ENCODE measurements at places on chromosomes 2 and 18.

DNA sequence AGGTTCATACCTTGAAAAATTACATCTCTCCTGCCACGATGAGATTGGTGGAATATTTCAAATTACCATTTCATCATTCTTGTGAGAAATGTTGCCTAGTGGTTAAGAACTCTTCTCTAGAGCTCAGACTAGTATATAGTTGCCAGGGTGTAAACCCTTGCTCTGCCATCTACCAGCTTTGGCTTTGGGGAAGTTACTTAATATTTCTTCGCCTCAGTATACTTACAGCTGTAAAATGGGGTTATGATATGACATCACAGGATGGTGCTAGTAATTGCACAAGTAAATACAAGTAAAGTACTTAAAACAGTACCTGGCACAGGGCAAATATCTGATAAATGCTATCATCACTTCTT lies 1.5 kb downstream of the SPOPL start:
- DNase-seq = no peak
- peaks cover 2% of the 10 kb centered on the region for H3K4me1 ChIP-seq
- no peaks in the 10 kb centered on the region for H3K36me3 ChIP-seq
- peak overlapping the region; percentile 88 for H3K4me3 ChIP-seq

DNA sequence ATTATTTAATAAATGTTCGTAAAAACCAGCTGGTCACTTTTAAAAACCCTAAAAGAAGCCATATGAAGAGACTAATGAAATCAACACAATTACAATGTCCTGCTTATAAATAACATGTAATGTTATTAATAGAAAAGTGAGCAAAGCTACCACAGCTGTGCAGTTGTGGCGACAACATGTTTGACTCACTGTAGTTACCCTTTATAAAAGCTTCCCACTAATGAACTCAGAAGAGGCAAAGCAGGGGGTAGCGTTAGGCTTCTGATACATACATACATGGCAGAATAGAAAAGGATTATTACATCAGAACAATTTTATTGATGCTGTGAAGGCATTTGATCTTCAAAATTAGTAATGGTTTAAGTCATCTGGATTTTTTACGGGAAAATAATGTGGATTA lies 219.7 kb downstream of the SLC4A10 start:
- H3K27me3 ChIP-seq = no peaks in the 10 kb centered on the region
- DNase-seq = no peak
- no peaks in the 10 kb centered on the region for H3K36me3 ChIP-seq
- H3K4me3 ChIP-seq = no peak overlapping the region
- no peak overlapping the region for H3K27ac ChIP-seq

GRCh38 chr2:54330926-54331835 lies 75.2 kb upstream of the TSPYL6 start:
- no peaks in the 10 kb centered on the region for H3K27me3 ChIP-seq
- no peaks in the 10 kb centered on the region for H3K36me3 ChIP-seq
- peak overlapping the region; percentile 50 for H3K4me3 ChIP-seq
- no peak overlapping the region for H3K27ac ChIP-seq
- peaks cover 4% of the 10 kb centered on the region for H3K4me1 ChIP-seq

DNA sequence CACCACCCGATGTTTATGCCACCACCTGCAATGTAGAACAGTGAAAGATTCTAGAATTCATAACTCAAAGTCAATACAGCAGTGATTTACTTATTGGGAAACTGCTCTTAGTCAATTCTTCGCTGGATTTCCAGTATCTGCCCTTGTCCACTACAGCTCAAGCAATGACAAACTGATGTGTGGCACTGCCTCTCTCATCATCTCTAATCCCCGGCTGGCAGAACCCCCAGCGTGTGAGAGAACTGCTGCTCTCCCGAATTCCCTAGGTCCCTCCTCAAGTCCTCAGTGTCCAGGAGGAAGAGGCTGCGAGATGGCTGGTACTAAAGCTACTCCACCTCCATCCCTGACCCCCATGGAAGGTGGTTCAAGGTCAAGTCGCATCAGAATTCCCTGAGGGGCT lies 1.6 kb downstream of the TXNL4A start:
- H3K36me3 ChIP-seq = peaks cover 5% of the 10 kb centered on the region
- peak overlapping the region; percentile 85 for H3K4me3 ChIP-seq
- H3K27me3 ChIP-seq = no peaks in the 10 kb centered on the region
- no peak overlapping the region for H3K27ac ChIP-seq

GRCh38 chr2:196399722-196400691 lies 228.6 kb upstream of the STK17B start:
- no peaks in the 10 kb centered on the region for H3K36me3 ChIP-seq
- H3K4me3 ChIP-seq = no peak overlapping the region
- no peaks in the 10 kb centered on the region for H3K4me1 ChIP-seq
- H3K27me3 ChIP-seq = no peaks in the 10 kb centered on the region
- no peak for DNase-seq
- H3K27ac ChIP-seq = no peak overlapping the region
